ENCODE measurements at places on chromosomes 2 and 18. TPM values are rescaled to one million over a fixed set of nuclear protein-coding genes. Genes with fewer than 3 reads are reported as not detected.

GRCh38 chr2:44983836-44984604 is 25.2 kb downstream of the SIX2 start:
- no peak for DNase-seq

DSEL gene
- 20.1 TPM for polyA plus RNA-seq

CHRND gene
- polyA plus RNA-seq = 0.85 TPM

DNA sequence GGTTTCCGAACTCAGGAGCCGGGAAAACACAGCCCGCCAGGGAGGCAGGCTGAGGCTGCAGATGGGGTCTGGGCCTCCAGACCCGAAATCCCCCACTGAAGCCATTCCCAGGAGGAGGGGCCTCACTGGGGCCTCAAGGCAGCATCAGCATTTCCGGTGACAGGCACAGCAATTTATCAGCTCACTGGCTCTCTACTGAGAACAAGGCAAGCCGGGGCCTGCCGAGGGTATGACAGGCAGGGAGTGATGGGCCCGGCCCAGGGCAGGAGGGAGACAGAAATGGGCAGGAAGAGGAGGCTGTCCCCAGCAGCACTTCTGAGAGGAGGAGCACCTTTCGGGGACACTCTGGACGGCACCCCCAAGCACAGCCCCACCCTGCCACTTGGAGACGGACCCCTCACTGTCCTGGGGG is 12.5 kb downstream of the SDC1 start:
- DNase-seq = no peak

NCKAP5 gene
- 6.2 TPM for polyA plus RNA-seq

Measured in left renal pelvis (tissue), 4 donors.